ENCODE measurements at places on chromosomes 4 and X.

- no peak for DNase-seq
Measured at GRCh38 chr4:148283665-148284064, 158.5 kb downstream of the NR3C2 start.

GRCh38 chr4:8155660-8156421 lies 2.8 kb downstream of the ABLIM2 start:
- DNase-seq, result no peak

- DNase-seq, result peak; percentile 54
Measured at GRCh38 chrX:74536832-74537371, 77.5 kb downstream of the RLIM start.

DNA sequence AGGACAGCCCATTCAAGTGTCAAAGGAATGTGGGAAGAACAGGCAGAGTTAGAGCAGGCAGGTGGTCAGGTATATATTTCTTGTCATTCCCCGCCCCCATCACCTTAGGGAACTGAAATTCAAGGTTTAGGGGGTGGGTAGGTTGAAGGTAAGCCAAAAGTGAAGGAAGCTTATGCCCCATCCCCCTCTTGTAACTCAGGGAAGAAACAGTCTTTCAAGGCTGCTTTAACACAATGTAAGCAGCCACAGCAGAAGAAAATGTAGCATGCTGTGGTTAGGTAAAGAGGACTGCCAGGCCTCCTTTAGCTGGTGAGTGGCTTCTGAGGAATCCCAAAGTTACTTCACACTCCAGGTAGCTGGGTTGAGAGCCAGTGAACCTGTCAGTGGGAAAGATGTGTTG lies 122.3 kb downstream of the RS1 start:
- DNase-seq, result no peak

- DNase-seq, result peak; percentile 7
Measured at GRCh38 chr4:161285461-161285860, 878.3 kb downstream of the FSTL5 start.

DNA sequence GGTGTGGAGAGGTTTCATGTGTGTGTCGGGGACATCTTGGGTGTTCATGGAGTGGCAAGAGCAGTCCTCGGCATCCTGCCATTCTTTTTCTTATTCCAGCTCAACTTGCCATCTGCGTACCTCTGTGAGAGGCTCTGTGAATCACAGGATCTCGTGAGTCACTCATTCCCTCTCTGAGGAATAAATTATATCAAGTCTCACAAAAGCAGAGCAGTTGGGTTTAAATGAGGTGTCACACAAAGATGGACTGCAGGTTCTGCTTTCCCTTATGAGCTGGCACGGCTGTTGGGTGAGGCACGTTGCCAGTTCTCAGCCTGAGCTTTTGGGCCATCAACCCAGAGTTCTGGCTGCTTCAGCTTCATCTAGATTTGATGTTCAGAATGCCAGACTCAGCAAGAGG lies 6.8 kb upstream of the OCIAD2 start:
- DNase-seq, result peak; percentile 89

DNA sequence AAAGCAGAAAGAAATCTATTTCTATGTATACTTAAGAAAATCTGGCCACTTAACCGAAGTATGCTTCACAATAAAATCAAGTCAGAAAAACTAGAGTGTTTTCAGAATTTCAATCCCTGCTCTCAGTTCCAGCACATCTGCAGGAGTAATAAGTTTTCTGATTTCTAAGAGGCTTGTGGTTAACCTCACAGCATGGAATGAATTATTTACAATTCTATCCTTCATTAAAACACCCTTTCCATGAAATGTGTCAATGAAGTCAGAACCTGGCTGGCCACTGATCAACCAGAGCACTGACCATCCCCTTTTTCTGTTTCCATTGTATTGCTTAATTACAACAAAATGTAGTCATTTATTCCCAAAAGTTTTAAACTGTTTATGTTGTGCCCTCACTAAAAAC lies 781.4 kb upstream of the INTU start:
- DNase-seq, result peak; percentile 90

DNA sequence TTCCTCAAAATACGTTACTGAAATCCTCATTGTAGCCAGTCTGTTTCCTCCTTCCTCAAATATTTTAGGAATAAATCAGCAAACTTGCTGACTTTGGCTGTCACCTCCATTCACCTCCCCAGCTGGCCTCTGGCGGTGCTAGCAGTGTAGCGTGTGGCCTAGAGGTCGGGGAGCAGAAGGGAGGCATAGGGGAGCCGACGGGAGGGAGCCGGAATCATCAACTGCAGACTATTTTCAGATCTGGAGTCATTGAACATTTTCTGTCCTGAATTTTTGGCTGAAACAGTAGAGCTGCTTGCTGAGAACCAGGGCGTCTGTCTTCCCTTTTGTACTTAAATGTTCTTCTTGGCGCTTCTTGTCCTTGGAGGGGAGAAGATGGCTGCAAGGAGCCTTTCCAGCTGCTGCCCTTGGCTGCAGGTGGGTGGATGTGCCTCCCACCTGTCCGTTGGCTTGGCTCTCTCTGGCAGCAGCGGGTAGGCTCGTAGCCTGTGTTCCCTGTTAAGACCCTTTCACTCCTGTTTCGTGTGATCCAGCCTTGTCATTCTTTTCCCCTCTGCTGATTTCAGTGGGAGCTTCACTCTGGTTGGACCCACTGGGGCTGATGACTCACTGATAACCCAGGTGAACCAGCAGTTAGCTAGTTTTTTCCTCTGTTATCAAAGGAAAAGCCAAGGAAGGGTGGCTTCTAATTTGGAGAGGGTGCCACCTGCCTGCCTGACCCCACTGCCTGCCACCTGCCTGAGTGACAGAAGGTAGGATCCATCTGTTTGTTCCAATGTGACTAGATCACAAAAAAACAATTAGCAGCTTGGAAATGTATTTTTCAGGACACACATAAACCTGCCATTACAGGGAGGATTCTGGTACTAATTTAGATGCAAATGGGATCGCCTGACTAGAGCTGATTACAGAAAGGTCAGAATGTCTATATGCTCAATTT lies 135.9 kb downstream of the GATB start:
- no peak for DNase-seq

- DNase-seq, result no peak
Measured at GRCh38 chr4:174016251-174016650, 267.2 kb downstream of the FBXO8 start.

- DNase-seq, result peak; percentile 2
Measured at GRCh38 chr4:140568507-140569306, at the start of gene UCP1. Gene UCP1, minus strand, starts transcription at chr4:140568961. Its CDS starts 232 bp downstream, at chr4:140568729.

GRCh38 chr4:1012034-1012739 lies 761 bp downstream of the FGFRL1 start:
- DNase-seq, result peak; percentile 35

- DNase-seq, result no peak
Measured at GRCh38 chr4:7153711-7154110, 38.6 kb upstream of the SORCS2 start.

- peak; percentile 6 for DNase-seq
Measured at GRCh38 chr4:152831416-152831815, 51.7 kb downstream of the ARFIP1 start.

DNA sequence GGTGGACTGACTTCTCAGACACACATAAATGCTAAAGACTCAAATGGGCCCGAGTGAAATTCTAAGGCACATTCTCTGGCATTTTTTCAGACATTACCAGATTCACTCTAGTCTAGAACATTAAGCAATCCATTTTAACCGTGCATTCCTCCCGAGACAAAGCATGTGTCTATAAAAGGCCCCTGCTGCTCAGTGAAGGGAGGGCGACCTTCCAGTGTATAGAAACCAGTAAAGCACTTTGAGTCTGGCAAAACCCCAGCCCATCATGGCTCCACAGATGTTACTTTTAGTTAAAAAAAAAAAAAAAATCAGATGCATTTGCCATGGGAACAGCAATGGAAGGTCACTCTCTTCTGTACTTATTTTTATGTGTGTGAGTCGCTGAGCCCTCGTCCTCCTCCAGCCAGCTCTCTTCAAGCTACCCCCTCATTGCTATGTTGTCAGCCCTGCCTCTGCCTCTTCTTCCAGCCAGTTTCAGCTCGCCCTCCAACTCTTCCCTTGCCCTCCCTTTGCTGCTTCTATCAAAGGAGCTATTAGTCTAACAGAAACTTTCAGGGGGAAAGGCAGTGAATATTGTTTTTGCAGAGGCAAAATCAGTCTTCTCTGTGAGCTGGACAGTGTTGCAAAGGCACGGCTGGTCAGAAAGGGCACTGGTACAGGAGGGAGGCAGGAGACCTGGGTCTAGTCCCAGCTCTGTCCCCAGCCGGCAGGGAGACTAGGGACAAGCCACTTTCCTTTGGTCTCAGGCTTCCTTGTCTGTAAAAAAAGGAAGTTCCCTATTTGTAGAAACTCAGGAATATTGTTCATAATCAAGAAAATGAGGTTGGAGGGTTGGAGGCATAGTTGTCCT lies 644.2 kb downstream of the ZNF674 start:
- peak; percentile 73 for DNase-seq

- DNase-seq, result peak; percentile 14
Measured at GRCh38 chr4:127965803-127966175, 583 bp downstream of the ABHD18 start.

- DNase-seq, result peak; percentile 20
Measured at GRCh38 chrX:54248309-54248708, 65.3 kb upstream of the FAM120C start.

DNA sequence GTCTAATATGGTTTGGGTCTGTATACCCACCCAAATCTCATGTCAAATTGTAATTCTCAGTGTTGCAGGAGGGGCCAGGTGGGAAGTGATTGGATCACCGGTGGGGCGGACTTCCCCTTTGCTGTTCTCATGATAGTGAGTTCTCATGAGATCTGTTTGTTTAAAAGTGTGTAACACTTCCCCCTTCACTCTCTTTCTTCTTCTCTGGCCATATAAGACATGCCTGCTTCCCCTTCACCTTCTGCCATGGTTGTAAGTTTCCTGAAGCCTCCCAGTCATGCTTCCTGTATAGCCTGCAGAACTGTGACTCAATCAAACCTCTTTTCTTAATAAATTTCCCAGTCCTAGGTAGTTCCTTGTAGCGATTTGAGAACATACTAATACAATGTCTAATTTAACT lies 19.7 kb upstream of the SCRG1 start:
- no peak for DNase-seq

DNA sequence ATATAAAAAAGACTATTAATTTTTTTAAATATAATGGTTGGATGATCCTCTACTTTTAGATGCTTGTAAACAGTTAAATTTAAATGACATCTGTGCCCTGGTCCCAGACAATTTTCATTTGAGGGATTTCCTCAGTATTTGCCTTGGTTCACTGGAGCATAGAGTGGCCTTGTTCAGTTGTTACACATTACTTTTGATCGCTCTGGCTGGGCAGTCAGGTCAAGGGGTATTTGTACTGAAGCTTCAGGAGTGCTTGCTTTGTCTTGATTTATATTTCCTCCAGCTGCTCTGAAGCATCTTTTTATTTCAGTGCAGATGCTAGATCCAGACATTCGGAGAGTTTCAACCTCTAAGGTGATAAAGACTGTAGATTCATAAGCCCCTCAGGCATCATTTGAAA lies 50.0 kb downstream of the COMMD8 start:
- DNase-seq, result no peak

DNA sequence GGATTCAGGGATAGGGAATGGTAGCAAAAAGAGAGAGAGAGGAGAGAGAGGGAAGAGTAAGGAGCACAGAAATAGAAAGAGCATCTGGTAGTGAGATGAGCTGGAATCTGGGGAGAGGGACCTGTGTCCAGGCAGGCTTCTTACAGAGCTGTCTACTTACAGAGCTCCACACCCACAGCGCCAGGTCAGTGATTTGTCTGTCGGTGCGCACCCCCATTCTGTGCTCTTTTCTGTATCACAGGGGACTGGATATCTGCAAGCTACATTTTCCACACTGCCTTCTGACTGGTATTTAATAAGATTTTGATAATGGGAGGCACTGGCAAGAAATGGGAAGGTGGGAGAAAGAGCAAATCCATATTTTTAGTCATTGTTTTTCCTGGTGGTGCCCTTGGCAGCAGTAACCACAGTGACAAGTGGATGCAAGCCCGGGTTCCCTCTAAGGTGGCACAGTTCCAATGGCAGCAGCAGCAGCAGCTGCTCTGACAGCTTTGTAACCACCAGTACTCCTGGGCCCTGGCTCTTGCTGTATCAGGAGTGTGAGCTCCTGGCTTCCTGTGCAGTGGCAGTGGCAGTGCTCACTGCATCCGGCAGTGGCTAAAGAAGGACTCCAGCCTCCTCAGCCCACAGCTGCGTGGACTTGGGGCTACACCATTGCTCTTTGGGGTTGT lies 300.5 kb downstream of the TRIML1 start:
- DNase-seq, result no peak

DNA sequence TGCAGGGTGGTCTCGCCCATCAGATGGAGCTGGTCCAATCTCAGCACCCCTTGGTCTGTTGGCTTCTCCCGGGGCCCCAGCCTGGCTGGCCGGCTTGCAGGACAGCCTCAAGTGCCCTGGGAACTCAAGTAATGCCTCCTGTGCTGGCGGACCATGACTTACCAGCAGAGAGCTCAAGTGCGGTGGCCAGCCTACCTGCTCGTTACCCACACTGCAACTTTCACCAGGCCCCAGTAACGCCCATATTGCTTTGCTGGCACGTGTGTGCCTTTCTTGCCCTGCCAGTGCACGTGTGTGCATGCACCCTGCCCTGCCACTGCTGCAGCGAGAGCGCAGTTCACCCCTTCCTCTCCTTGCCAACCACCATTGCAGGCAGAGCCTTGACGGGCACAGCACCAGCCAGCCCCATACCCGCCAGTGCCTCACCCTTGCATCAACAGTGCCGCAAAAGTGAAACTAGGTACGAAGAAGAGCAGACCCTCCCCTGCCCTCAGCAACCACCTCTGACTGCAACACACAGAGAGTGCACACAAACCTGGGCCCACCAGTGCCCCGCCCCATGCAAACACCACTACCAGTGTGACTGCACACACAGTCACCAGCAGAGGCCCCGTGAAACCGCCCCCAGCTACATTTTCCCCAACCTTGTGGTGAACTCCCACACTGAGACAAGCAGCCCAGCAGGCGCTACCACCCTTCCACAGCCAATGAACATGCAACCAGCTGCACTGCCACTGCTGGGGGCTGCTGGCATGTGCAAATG lies 88.9 kb upstream of the POU3F4 start:
- no peak for DNase-seq

DNA sequence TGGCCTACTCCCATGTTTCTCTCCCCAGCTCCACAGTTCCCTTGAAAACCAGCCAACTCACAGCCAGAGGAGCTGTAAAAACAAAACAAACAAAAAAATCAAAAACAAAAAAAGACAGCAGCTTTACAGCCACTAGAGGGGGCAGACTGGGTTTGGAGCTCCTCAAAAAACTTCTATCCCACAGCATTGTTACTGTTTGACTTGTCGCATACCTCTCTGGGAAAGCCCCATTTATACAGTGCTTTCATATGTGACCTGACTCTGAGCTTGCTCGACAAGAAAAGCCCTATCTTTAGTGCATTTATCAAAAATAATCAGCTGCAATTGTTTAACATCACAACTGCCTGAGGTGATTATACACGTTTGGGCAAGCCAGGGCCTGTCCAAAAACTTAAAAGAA lies 21.6 kb downstream of the TSPAN6 start:
- peak; percentile 64 for DNase-seq

Data from fibroblast of skin of abdomen (primary cell).